Activated naive CD8-positive, alpha-beta T cell treated with anti-CD3 and anti-CD28 coated beads, Interleukin-2, amount 50 U/mL, for 24 hours (primary cell): ENCODE measurements at places on chromosomes 4 and X.

DNA sequence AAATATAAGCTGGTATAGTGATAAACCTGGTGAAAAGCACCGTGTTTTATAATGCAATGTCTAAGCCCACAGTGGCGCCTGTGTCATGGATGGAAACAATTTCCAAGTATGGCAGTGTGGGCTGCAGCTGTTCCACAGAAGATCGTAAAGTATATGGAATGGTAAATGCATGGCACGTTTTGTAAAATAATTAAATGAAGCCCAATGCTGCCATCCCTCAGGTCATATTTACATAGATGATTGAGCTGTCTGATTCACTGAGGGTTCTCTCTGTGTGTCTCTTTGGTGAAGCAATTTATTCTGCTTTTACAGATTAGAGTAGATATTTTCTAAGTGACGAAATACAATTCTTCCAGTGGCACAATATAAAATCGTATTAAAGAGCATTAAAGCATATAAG, 164.8 kb downstream of the ASMT start:
- no peak for DNase-seq

DNA sequence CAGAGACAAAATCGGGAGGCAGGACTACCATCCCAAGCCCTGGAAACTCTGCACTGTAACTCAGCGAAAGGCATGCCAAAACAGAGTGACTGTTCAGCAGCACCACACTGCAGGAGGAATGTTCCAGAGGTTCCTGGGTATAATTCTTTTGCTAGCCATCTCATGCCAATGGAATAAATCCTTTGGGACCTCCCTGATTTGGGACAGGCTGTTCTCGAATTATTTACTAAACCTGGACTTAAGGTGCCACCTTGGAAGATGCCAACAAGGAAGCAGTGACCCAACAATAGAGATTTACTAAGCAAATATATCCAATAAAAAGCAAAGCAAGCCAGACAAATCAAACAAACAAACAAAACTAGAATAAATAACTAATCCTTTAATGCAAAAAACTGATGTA, 9.3 kb downstream of the AADAT start:
- no peak for DNase-seq

GRCh38 chr4:3375688-3376087, 66.1 kb upstream of the HGFAC start:
- DNase-seq = no peak

GRCh38 chr4:182297659-182298058, 54.5 kb downstream of the TENM3 start:
- DNase-seq = no peak

DNA sequence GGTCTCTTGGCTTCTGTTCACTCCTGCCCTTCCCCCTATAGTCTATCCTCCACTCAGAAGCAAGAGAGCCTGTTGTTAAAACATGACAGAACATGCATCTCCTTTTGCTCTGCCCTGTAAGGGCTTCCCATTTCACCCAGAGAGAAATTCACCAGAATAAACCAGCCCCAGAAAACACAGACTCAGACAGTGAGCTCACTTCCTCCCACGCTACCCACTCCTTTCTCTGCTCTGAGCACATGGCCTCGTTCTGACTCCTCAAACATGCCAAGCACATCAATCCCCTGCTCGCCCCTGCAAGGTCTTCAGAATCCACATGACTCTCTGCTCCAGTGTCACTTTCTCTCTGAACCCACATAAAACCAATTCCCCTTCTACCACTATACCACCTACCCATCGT, 50.4 kb downstream of the MID1 start:
- no peak for DNase-seq

- no peak for DNase-seq
These were observed 70.7 kb downstream of the DOCK11 start for GRCh38 chrX:118566359-118566758.

DNA sequence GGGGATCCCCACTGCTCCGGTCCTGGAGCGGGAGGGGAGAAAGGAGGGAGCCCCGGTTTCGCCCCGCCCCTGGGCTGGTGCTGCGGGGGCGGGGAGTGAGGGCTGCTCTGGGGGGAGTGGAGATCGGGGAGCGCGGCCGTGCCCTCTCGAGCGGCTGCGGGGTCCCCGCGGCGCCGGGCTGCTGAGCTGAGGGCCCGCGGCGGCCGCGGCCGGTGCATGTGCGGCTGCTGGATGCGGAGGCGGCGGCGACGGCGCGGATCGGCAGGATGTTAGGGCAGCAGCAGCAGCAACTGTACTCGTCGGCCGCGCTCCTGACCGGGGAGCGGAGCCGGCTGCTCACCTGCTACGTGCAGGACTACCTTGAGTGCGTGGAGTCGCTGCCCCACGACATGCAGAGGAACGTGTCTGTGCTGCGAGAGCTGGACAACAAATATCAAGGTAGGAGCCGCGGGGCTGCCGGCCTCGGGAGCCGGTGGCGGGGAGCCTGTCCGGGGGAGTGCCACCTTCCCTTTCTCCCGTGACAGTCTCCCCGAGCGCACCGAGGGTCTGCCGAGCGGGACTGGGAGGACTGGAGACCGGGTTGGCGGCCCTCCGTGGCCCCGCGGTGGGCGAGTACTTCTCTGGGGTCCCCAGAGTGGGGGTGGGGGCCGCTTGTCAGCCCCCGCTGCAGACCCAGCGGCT, at the start of gene ING2:
TSS of gene ING2 (plus strand) at position 129 of the 681 bp plus-strand sequence. CDS start at position 267, 138 bp downstream.
- DNase-seq = no peak

- DNase-seq = no peak
These were observed 334.4 kb downstream of the DHX15 start for GRCh38 chr4:24249972-24250371.

DNA sequence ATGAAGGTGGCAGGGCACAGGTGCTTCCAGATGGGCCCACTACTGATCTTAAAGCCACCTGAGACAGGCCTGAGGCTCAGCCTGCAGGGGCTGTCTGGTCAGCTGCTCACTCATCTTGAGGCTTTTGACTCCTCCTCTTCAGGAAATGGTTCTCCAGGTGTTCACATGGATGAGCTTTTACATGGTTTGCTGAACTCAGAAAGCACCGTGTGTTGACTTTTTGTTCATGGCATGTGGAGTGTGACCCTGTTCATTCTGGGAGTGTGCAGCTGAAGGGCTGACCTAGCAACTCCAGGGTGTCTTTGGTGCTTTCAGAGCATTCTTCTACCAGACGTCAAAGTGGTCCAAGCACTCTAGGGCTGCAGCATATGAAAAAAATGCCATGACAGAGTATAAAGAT, 111.1 kb downstream of the CCNG2 start:
- DNase-seq = no peak

- DNase-seq = no peak
These were observed 2.0 kb downstream of the STBD1 start for GRCh38 chr4:76308548-76308947.

DNA sequence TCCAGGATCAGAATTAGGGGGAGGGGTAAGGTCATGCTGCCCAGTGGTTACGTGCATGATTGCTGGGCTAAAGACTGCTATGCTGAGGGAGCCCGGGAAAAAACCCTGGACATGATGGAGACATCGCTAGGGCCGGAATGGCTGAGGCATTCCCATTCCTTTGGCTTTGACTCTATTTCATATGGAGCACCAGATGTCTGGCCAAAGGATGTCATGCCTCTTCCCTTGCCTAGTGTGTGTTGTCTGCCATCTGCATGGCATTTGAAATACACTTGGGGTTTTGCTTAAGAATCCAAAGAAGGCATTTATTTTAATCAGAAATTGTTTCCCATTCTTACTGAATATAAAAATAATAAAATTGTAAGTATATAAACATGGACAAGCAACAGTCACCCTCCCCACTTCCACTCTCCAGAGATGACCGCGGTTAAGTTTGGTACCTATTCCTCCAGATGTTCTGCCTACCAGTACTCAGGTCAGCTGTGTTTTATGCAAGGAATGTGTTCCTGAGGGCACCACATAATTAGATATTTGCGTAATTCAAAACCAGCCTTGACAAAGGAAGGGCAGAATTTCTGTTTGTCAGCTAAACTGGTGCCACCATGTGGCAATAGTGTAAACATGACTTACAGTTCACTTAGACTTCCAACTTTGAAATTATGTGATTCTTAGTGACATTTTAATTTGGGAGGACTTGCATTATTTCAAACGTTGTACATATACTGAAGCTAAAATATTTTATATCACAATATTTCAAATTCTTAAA, 105.9 kb downstream of the CT47B1 start:
- DNase-seq = no peak

DNA sequence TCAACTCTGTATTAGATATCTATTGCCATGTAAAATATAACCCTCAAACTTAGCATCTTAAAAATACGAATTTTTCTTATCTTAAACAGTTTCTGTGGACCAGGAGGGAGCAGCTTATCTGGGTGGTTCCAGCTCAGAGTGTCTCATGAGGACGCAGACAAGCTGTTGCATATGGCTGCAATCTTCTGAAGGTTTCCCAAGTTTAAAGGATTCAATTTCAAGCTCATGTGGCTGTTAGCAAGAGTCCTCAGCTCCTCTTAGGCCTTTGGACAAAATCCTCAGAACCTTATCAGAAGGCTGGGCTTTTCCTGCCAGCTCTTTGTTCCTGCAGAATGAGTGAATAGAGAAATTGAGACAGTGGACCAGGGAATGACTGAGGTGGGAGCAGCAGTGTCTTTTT, 2.8 kb upstream of the CTSO start:
- no peak for DNase-seq
